T47D (cell line): ENCODE measurements at places on chromosomes 3 and 15.
A peak's percentile ranks its signal among the peaks of the same experiment; 100 is the strongest.

GRCh38 chr3:70342149-70342548, 29.7 kb upstream of the MDFIC2 start:
- no peak for DNase-seq

DNA sequence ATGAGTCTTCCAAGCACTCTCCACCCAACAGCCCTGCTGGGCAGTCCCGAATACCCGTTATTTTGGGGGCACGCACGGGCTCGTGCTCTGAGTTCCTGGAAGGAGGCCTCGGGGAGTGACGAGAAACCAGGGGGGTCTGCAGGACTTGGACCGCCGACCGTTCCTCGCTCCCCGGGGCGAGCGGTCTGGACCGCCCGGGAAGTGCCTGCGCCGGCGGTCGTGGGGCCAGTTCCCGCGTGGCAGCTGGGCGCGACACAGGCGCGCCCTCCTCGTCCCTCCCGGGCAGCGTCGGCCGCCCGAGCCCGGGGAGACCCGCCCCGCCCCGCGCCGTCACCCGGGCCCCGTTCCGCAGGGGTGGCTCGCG, 387 bp downstream of the GNB4 start:
- DNase-seq: no peak

GRCh38 chr3:193790086-193790990, 197.3 kb downstream of the OPA1 start:
- no peak for DNase-seq

- DNase-seq: peak; percentile 49
These were observed 29.6 kb downstream of the LRRFIP2 start for GRCh38 chr3:37144806-37145205.

- DNase-seq: no peak
These were observed 5.7 kb downstream of the THBS1 start for GRCh38 chr15:39586387-39587095.

GRCh38 chr15:100189849-100190248, 151.9 kb downstream of the ADAMTS17 start:
- DNase-seq: no peak

GRCh38 chr3:170695486-170696064, 109.7 kb upstream of the SLC7A14 start:
- no peak for DNase-seq

- no peak for DNase-seq
These were observed 92.2 kb downstream of the CMSS1 start for GRCh38 chr3:99909714-99910495.

DNA sequence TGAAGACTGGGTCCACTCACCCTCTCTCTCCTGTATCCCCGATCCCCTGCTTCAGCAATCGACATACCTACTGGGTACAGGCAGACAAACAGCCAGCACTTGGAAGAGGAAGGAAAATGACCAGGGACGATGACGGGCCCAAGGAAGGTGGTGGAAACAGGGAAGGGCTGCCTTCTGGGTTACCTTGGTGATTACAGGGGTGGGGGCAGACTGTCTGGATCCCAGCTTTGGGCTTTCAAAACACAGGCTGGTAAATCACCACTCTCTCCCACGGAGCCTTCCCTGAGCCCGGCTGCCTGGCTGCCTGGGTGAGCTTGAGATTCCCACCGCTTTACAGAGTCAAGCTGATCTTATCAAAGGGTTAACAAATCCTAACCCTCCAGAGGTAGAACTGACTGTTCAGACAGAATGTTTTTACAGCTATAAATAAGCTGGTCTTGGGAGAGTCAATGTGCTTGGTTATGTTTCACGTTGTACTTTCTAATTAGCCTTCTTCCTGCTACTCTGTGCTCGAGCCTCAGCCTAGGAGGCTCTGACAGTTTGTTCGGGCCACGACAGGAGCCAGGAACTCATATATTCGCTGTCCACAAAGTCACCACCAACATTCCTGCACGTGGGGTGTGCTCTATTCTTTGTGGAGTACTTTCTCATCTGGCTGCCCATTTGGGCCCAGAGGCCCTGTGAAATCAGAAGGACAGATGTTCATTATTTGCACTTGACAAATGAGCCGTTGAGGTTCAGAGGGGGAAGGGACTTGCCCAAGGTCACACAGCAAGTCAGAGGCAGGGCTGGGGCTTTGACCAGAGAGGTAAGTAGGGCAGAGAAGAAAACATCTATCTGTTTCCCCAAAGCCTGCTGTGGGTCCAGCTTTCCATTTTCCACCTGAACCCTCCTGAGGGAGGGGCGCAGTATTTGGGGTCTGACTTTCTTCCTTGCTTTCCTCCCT, 63.5 kb downstream of the FEM1B start:
- no peak for DNase-seq

DNA sequence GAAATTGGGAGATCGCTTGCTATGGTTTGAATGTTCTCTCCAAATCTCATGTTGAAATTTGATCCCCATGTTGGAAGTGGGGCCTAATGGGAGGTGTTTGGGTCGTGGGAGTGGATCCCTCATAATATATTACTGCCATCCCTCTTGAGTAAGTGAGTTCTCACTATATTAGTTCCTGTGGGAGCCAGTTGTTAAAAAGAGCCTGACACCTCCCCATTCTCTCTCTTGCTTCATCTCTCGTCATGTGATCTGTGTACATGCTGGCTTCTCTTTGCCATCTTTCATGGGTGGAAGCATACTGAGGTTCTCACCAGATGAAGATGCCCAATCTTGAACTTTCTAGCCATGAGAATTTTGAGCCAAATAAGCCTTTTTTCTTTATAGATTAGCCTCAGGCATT, 43.0 kb upstream of the IL20RB start:
- no peak for DNase-seq

DNA sequence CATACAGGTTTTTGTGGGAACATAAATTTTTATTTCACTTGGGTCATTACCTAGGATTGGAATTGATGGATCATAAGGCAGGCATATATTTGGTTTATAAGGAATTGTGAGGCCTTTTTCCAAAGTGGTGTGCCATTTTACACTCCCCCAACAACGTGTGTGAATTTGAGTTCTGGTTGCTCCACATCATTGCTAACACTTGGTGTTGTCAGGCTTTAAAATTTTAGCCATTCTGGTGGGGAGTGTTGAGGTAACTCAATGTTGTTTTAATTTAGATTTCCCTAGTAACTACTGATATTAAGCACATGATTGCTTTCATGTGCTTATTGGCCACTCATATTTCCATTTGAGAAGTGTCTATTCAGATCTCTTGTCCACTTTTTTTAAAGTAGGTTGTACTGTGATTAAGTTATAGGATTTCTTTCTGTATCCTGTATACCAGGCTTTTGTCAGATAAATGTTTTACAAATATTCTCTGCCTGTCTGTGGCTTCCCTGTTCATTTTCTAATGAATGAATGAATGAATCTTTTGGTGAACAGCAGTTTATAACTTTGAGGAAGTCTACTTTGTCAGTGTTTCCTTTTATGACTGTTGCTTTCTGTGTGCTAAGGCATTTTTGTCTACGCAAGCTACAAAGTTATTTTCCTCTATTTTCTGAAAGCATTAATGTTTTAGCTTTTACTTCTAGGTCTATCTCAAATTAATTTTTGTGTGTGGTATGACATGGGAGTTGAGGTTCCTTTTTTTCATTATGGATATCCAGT, 17.9 kb upstream of the NR2C2 start:
- DNase-seq: no peak

DNA sequence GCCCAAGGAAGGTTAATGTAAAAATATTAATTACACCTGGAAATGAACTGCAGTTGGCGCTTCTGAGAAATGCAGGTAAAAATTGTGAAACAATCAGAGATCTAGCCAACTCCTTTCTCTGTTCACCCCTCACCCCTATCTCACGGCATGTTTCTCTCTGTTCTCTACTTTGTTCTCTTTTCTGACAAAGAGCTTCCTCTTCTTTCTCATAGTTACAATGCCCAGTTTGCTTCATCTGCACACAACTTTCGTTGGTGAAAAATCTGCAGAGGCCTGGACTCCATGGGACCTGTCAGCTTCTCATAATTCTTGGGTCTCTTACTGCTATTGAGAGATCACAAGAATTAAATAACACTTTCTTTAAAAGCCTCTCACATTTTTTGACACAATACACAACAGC, 212.9 kb upstream of the LRRN1 start:
- no peak for DNase-seq

GRCh38 chr3:139388821-139389551, 461 bp downstream of the COPB2 start:
- peak; percentile 18 for DNase-seq

DNA sequence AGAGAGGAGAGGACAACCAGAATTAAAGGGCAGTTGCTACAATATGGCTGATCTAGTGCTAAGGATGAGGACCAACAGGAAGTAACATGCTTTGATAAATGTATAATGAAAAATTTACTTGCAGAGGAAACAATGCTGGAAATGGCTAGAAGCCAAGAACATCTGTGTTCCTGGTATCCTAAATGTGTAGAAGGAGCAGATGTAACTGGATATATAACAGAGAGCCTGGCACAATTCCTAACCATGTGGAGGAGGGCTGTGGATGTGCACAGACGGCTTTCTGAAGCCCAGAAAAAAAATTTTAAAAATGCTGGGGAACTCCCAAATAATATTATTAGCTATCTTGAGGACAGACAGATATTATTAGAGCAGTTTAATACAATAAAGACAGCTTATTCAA, 159.4 kb upstream of the GBE1 start:
- DNase-seq: no peak

DNA sequence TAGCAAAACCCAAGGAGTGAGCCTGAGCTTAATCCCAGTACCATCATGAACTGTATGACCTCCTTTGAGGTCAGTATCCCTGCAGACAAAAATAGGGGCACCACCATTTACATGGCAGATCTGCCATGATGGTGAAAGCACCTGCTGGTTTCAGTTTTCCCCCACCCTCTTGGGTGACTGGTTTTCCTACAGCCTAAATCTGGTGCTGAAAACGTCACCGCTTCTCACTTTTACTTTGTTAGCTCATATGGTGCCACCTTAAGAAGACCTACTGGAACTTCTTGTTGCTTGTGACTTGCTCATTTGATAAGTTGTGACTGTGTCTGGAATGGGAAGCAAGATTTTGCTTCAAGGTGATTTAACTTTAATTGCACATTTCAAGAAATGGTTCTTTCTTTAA, 5.1 kb downstream of the PPP1R2 start:
- no peak for DNase-seq

GRCh38 chr3:51392355-51393133, 1.5 kb downstream of the RBM15B start:
- DNase-seq: no peak

DNA sequence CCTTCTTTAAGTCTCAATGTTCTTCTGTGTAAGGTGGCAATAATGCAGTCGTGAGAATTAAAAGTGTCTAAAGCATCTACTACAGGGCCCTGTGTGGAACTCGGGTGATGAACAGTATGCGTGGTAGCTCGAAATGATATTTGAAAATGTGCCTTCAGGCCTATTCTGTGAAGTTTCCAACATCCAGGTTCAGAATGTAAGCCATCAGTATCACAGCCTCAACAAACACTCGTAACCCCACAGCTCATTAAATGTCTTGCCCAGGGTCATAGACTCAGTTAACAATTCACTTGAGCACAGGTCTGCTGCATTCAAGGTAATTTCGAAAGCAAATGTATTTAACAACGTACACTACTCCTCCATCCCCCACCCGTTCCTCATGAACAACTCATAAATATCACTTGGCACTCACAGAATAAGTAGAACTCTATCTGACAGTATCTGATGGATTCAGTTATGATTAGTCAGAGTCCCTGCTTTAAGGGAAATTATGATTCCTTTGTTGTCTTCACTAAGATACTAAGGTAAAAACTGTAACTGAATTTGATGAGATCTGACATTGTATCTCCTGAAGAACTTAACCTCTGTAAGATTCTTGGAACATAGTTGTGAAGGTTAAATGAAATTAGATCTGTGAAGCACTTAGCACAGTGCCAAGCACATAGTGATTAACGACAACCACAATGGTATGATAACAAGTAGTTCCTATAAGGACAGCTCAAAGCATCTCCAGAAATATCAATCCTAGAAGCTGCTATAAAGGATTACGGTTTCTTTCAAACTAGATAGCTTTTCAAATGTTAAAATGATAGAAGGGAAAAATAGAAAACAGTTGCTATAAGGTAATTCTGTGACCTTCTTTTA, 642.3 kb downstream of the TBL1XR1 start:
- DNase-seq: no peak

DNA sequence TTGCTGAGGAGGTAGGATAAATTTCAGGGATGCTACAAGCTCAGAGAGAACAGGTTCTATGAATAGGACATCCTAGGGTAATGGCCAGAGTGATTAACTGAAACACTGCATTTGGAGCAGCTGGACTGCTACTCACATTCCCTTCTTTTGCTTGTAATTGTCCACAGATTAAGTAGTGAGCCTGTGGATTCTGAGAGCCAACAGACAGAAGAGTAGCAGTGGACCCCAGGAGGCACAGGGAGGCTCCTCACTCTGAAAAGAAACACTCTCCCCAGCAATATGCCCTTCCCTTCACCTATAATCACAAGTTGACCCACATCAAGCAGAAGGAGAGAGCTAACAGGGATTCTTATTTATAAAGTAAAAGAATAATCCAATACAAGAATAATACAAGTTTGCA, 10.6 kb upstream of the RFX7 start:
- no peak for DNase-seq

DNA sequence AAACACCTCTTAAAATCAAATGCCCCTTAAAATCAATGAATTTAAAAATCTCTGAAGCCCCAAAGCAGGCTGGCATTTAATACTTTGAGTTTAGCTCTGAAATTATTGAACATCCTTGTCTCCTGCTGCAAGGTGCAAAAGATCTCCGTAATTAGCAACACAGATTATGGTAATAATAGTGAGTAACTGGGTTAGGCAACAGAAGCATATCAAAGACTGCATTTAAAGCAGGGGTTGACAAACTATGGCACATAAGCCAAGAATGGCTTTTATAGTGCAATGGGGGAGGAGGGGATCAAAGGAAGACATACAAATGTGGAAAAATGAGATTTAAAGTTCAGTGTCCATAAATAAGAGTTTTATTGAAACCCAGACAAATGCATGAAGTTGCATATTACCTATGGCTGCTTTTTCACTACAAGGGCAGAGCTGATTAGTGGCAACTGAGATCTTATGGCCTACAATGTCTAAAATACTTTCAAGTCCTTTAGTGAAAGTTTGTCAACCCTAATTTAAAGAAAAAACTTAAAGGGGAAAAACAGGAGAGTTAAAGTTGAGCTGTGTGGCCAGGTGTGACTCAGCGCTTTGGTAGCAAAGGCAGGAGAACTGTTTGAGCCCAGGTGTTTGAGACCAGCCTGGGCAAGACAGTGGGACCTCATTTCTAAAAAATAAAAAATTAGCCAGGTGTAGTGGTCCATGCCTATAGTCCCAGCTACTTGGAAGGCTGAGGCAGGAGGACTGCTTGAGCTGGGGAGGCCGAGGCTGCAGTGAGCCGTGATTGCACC, 157.6 kb downstream of the TBL1XR1 start:
- DNase-seq: no peak

GRCh38 chr3:39284457-39284881, 4.6 kb upstream of the CX3CR1 start:
- DNase-seq: no peak

DNA sequence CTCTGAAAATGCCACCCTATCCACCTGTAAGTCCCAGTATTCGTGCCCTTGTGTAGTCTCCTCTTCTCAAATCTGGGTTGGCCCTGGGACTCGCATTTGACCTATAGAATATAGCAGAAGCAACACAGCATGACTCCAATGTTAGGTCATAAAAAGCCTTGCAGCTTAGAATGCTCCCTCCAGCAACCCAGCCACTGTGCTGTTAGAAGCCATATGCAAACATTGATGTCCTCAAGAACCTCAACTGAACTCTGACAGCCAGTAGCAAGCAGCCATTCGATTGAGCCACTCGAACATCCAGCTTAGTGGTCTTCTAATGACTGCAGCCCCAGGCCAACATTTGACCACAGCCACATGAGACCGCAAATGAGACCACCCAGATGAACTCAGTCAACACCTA, 26.6 kb downstream of the MECOM start:
- DNase-seq: no peak
